ENCODE measurements at places on chromosomes 4 and X.

DNA sequence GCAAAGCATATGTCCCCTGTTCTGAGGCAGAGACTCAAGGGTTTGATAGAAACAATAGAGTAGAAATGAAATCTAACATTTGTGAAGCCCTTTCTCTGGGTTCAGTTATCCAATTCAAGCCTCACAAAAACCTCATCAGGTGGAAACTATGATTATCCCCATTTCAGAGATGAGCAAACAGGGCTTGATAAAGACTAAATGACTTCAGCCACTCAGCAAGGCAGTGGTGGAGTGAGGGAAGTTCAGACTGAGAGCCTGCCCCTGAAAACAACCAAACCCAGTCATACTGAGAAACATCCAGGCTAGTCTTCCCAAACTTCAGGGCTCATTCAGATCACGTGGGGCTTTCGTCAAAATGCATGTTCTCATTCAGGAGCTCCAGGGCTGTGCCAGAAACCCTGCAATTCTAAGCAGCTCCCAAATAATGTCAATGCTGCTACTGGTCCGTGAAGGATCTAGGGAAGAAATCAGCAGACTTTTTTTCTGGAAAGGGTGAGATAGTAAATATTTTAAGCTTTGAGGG, 109.6 kb upstream of the KIT start:
- no peak for ATAC-seq

- ATAC-seq: no peak
Measured at GRCh38 chr4:80909938-80910337, 120.6 kb upstream of the BMP3 start.

DNA sequence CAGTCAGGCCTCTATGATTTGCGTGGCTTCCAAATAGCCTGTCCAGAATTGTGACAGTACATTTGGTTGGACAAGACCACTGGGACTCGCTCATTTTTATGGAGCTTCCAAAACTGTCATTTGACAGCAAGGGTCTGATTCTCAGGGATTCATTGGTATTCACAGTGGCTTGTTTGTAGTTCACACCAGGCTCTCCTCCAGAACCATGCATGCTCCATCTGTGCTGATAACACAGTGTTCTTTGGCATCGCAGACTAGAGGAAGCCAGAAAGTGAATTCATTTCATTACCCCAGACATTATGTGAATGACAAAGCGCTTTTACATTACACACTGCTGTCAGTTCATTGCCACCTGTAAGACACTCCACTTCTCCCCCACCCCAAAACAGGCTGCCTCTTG, 208.3 kb downstream of the ARHGAP10 start:
- ATAC-seq: no peak

DNA sequence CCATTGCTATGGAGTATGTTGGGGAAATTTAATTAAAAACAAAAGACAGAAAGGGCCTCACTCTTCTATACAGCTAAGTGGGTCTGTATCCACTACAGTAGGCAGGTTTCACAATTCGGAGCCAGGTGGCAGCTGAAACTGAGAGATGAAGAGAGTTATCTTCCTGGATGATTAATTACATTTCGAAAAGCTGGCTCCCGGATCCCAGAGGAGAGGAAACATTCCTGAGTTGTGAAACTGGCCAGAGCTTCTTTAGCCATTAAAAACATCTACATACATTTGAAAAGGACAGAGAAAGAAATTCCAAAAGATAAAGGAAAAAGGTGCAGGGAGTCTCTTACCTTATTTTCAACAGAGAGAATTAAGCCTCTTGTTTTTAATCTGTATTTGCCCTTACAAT, 15.5 kb upstream of the PDZD4 start:
- ATAC-seq: no peak

GRCh38 chr4:120874792-120875774, 47.4 kb downstream of the PRDM5 start:
- ATAC-seq: no peak

- ATAC-seq: peak; percentile 94
Measured at GRCh38 chr4:25172961-25173915, 13.0 kb upstream of the SEPSECS start.

DNA sequence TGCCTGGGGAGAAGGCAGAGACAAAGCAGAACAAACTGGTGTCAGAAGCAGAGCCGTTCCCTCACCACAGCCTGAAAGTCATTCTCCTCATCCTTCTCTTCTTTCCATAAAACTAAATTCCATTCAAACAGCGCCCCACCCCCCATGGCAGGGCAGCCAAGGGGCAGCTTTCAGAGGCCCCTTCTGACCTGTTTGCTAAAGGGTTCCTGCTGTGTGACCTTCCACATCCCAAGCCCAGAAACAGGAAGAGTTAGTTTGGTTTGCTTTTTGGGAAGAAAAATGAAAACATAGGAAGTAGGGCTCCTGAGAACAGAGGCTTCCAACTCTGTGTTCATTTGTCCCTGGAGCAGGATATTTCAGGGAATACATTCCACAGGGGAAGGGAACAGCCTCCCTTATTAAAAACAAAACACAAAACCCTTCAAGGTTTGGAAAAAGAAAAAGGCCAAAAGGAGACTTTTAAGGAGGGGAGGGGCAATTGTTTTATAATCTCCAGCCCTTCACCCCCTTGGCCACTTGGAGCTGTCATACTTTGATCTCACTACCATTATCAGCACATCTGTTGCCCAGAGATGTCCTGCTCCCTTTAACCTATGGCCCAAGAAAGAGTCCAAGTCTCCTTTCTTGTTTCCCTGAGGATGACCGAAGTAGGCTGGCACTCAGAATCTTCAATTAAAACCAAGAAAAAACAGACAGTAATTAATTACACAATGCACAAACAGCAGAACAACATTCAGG, 25.3 kb downstream of the STARD8 start:
- ATAC-seq: no peak

DNA sequence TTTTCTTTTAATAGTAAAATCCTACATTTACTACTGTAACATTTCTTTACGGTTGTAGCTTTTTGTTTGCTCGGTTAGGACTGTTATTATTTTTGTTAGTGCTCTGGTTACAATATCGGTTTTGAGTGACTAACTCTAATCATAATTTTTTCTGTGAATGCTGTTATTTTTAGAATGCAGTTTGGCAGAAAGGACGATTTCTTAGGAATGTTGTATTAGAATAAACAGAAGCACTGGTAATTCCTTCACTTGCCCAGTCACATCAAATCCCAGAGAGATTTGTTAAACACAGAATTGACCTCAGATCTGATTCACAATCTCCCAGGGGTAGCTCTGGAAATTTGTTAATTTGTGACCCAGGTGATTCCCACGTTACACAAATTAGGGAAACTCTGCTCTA, 21.7 kb downstream of the DDIT4L start:
- ATAC-seq: peak; percentile 25

DNA sequence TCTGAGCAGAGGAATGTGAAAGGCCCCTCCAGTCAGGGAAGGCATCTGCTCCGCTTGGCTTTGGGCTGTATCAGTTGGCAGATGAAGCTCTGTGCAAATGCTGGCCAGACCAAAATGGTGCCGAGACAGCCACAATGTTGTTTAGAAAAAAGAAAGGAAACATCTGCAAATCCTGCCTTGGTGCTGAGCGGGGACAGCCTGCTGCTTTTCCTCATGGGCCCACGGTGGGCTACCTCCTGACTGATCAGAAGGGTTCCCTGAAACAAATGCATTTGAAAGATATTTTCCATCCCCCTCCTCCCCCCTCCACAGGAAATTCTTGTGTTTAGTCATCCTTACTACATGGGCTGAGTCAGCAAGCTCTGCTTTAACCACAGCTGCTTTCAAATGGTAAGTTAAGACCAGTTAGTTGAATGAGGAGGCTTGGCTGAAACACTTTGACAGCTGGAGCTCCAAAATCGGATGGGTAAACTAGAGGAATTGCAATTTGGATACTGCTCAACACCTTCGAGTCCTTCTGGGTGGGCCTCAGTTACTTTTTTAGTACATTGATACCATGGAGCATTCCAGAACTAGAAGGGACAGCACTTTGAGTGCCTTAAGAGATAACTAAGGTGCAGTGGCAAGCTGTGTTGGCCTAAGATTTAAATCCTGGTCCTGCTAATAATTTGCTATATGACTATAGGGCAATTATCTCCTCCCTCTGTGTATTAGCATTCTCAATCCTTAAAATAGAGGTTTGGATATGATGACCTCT, 36.0 kb downstream of the PLAC1 start:
- ATAC-seq: peak; percentile 57

DNA sequence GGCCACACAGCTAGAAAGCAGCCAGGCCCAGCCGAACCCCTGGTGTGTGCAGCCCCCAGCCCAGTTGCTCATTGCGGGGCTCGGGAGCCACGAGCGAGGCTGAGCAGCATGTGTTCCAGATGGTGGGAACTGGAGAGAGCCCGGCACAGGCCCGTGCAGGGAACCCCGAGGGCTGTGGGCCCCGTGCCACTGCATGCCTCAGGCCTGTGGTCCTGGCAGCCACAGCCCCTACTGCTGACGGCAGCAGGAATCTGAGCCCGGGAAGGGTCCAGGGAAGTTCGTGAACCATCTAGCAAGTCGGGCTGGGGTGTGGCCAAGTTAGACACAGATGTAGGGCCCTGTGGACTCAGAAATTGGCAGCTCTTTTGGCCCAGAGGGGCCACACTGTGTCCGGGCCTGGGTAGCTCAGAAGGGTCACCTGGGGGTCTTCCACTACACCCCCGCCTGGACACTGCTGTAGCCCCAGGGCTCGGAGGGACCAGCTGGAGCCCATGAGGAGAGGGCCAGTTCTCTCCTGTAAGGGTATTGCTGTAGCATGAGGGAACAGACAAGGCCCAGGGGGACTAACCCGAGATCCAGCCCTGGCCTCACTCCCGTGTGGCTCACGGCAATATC, 12.1 kb downstream of the HTRA3 start:
- ATAC-seq: no peak

GRCh38 chrX:31223817-31224216, 152.0 kb upstream of the FTHL17 start:
- no peak for ATAC-seq

DNA sequence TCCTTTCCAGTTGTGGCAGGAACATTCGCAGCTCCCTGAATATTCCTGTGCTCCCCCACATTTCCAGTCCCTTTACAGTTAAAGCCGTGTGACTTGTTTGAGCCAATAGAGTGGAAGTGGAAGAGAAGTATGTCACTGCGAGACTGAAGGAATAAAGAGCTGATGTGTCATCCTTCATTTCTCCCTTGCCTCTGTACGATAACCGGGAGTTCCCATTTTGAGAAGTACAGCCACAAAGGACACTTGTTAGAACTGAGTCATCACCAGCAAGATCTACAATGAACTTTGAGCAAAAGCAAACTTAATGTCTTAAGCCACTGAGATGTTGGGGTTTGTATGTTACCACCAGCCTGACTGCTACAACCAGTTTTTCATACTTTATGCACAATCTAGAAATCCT, 92.3 kb downstream of the SPRY1 start:
- peak; percentile 85 for ATAC-seq

- no peak for ATAC-seq
Measured at GRCh38 chr4:186169333-186169944, 21.9 kb upstream of the CYP4V2 start.

DNA sequence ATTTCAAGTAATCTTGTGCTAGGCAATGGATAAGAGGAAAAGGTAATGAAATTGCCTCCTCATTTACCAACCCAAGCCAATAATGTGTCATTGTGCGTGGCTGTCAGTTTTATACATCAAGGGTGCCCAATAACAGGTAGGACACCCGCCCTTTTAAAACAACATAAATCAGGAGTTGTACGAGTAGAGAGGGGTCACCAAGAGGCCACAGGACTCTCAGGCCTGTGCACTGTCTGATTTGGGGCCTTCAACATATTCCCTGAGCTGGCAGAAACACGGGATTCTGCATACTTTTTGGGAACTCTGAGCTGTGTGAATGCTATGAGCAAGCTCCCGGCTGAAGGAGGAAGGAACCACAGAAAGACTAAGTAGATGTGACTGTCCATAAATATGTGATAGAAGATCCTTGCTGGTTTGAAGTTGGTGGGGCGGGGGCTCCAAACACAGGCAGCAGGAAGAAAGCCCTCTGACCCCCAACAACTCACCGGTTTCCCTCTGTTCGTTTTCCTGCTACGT, 82.7 kb upstream of the MAML3 start:
- ATAC-seq: no peak

Data from motor neuron (in vitro differentiated cells).